ENCODE measurements at places on chromosomes 7 and 10.

GRCh38 chr10:43961523-43962345 lies 313.1 kb upstream of the ZNF32 start:
- no peak for DNase-seq

DNA sequence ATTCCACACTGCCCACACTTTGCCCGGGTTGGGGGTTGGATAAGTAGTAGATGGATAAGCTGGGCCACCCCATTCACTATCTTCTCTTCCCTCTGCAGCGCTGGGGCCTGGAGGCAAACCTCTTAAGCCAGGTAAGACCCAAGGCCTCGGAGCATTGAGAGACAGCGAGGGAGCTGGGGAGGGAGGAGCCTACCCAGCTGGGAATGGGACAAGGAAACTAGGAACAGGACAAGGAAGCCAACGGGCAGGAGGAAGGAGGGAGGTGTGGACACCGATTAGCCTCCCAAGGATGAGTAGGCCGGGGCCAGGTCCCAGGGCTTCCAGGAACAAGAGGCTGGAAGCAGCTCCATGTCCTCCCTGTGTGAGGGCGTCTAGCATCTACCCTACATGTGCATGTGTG lies 9.6 kb downstream of the ELN start:
- no peak for DNase-seq

DNA sequence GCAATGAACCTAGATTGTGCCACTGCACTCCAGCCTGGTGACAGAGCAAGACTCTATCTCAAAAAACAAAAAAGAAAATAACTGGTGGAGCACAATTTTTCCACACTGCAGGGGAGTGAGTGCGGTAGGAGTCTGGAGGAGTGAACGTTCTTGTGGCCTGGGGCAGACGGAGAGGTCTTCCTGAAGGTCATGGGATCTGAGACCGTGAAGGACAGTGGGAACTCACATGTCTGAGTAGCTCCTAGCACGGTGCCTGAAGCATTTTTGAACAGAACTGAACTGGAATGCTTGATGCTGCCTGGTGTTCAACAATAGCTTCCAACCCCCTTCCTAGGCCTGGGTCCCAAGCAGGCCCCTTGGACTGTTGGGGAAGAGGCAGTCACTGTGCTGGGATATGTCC lies 84.3 kb upstream of the PODXL start:
- DNase-seq, result no peak

DNA sequence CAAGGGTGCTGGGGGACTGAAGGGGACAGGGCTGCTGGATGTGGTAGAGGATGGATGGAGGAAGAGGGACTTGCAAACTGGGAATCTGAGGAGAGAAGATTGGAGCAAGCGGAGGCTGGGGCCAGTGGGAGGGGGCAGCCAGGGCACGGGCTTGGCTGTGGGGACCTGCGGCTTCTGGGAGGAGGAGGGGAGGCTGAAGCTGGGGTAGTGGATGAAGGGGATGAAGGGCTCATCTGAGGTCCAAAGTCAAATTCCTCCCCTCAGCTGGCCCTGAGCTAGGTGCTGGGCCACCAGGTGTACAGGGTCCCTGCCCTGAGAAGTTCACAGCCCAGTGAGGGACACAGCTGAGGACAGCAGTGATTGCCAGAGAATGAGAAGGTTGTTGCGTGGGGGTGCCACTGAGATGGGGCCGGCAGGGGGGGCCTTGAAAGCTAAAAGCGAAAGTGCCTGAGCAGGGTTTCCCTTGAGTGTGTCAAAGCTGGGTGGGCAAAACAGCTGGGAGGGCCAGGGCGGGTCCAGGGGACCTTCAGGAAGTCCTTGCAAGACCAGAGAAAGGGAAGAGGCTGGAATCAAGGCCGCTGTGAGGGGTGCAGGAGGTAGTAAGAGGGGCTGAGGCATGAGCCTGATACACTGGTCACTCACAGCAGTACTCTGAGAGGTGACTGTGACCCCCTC lies 75.2 kb downstream of the MYL10 start:
- no peak for DNase-seq

GRCh38 chr10:5400468-5401240 lies 4.0 kb downstream of the TUBAL3 start:
- DNase-seq, result no peak

DNA sequence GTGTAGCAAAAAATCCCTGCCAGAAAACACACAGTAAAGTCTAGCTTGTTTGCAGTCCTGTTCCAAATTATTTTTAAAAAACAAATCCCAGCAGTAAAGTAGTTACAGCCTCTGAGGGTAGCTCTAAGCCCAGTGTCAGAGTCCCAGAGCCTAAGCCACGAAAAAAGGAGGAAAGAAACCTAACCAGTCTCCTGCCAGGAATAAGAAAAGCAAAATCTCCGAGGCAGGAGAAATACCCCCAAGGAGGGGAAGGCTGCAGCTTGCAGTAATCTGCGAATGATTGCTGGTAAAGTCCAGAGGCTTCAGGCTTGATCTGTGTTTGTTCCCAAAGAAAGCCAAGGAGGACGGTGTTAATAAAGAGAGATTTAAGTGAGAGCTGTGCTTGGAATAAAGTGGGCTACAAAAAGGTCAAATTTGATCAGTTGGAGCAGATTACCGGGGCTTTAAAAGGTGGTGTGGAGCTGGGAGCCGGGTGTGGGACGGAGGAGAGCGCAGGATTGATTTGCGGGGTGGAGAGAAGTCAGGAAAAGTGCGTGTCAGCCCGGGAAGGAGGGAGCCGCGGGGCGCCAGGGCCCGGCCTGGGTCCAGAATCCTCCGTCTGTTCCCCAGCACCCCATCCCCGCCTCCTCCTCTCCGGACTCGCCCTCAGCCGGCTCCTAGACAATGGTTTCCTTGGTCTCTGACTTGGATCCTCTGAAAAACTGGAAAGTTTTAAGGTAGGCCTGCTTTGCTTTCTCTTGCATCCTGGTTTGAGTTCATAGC lies 219.4 kb upstream of the CELF2 start:
- no peak for DNase-seq

GRCh38 chr7:2825559-2826227 lies 18.4 kb downstream of the GNA12 start:
- DNase-seq, result no peak

DNA sequence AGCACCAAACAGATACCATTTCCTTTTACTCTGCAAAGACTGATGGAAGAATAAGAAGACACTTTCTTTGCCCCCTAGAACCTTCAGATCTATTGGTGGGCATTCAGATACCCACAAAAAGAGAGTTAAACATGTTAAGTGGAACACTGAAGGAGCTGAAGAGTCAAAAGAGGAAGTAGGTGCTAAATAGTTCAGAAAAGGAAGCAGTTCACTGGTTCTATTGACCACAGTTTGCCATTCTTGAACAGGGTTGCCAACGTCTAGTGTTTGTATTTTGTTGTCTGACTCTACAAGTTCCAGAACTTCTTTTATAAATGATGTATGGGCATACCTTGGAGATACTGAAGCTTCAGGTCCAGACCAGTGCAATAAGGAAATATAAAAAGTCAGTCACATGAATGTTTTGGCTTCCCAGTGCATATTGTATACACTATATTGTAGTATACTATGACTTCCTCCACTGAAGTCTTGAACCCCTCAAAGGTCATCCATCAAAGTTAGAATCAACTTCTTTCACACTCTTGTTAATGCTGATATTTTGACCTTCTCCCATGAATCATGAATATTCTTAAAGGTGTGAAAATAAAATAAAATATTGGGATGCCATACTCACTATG lies 47.5 kb upstream of the AGR3 start:
- DNase-seq, result no peak

GRCh38 chr7:80659120-80660055 lies 20.9 kb downstream of the CD36 start:
- DNase-seq, result no peak

DNA sequence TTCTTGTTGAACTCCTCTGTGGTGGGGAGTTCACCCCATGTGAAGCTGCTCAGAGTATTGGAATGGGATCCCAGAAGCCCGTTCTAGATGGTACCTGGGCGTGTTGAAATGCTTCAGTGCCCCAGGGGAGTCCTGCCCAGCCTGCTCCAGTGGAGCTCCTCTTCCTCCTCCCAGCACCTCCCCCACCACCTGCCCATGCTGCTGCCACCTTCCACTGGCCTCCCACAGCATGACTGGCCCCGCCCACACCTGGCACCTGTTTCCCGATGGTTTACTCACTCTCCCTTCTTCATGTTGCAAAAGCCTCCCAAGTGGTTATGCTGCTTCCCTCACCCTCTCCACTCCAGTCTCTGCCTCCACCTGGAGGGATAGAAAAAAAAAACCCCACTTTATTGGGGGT lies 32.2 kb upstream of the PCBD1 start:
- DNase-seq, result no peak

DNA sequence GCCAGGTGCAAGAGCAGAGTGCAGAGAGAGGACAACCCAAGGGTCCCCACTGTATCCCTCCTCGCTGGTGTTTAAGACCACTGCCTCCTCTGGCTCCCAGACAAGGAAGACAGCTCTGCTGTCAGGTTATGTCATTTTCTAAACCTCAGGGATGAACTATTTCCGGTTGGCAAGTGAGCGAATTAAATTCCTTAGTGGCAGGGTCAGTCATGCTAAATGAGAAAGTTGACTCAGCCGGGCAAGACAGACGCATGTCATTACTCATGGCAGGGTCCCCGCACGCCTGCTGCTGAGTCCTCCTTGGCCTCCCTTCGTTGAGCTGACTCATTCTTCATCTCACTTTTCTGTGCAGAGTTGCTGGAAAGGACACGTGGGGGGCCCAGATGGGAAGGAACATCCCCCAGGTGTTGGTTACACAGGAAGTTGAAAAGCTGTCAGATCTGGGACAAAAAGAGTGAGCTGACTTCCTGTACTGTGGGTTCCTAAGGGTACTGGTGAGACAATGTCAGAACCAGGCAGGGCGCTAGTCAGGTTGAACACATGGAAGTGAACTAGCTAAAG lies 47.1 kb upstream of the UCN3 start:
- DNase-seq, result peak; percentile 65

DNA sequence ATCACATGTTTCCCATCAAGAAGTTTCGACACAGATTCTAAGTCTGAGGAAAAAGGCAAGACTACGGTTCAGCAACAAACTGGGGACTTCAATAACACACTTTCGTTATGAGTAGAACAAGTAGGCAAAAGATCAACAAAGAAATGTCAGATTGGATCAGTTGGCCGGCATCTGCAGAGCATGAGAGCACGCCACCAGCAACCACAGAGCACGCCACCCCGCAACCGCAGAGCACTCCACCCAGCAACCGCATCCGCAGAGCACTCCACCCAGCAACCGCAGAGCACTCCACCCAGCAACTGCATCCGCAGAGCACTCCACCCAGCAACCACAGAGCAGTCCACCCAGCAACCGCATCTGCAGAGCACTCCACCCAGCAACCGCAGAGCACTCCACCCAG lies 89.7 kb upstream of the FAM20C start:
- DNase-seq, result no peak

DNA sequence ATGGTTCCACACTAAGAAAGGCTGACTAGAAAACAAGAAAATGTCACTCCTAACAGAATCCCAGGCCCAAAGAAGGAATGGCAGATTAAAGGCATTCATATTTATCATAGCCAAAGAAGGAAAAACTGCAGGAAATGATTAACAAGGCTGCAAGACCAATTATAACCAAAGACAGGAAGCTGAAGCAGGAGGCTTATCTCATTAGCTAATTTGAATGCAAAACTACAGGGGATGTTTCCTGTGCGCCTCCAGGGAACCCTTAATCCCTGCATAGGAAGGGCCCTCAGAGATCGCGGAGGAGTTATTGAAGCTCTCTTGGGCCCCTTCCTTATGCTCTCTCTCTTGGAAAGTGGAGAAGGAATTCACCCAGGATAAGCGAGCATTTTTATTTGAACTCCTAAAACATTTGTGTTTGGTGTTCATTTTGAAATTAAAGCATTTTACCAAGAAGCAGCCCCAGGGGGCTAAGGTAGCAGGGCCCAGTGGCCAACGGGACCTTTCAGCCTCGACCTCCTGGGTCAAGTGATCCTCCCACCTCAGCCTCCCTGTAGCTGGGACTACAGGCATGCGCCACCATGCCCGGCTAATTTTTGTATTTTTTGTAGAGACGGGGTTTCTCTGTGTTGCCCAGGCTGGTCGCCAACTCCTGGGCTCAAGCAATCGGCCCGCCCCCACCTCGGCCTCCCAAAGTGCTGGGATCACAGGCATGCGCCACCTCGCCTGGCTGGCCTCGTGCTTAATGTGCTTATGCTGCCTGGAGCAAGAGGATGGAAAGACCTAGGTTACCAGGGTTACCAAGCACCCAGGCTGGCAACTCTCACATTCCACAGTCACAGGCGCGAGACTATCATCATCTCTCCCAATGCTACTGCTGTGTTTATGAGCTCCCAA lies 24.1 kb upstream of the PROSER2 start:
- DNase-seq, result no peak

DNA sequence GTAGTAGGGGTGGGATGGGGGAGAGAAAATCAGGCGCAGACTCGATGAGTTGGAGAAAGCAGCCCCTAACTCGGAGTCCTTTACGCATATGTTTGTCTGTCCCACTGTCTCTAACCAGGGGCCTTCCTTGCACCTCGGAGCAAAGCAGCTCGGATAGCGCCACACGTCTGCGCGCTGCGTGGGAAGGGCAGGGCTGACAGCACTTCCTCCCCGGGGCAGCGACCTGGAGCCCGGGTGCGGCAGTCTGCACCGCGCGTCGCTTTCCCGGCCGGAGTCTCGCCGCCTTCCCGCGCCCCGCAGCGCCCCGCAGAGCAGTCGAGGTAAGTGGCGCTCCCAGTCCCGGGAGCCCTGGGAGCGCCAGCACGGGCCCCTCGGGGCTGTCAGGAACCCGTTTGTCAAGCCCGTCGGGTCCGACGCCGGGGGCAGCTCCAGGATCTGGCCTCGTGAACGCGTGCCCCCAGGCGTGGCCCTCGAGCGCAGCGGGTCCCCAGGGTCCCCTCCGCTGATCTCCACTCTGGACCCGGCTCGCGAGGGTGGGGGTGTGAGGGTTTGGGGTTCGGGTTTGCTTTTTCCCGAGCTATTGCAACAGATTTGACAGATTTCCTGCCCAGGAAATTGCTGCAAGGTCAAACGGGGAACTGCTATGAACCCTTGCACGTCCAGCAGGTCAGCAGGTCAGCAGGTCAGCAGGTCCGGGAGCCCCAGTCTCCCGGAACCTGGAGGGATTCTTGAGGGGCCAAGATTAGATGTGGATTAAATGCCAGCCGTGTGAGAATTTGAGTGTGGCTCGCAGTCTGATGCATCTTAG lies 597 bp downstream of the APBB1IP start:
- peak; percentile 81 for DNase-seq

DNA sequence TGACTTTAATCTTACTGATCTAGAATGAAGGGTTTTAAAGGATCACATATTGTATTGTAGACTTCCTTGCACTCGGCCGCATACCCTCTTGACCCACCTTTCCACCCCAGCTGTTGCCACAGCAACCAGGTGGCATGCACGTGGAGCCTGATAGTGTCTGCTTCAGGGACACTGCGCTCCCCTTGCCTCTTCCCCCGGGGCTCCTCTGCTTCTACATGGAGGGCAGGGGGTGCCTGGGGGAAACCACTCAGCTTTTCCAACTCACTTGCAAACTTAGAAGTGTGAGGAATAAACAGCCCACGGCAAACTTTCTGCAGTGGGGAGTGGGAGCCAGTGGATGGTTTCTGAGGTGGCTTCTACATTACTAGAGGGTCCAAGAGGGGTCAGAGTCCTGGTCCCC lies 458.6 kb downstream of the PLXNA4 start:
- DNase-seq, result no peak
